ENCODE measurements at places on chromosomes 7 and 10.
A peak's percentile ranks its signal among the peaks of the same experiment; 100 is the strongest.

DNA sequence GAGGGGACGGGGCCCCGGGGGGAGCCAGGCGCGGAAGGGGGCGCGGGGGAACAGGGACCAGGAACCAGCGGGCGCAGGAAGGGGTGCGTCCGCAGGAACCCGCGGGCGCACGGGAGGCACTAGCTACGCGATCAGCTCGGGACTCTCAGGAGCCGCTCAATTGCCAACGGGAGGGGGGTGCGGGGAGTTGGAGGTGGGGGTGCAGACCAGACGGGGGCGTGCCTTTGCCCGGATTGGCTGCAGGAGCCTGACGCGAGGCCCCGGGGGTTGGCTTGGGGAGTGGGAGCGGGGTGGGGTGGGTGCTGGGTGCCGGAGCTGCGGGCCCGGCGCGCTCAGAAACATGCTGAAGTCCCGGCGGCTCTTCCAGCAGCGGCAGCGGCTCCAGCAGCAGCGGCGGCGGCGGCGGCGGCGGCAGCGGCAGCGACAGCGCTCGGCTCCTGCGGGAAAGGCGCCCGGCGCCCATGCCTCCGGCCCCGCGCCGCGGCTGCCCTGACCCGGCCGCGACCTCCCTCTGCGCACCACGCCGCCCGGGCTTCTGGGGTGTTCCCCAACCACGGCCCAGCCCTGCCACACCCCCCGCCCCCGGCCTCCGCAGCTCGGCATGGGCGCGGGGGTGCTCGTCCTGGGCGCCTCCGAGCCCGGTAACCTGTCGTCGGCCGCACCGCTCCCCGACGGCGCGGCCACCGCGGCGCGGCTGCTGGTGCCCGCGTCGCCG lies at the start of gene ADRB1:
Gene ADRB1, plus strand, starts transcription at position 335 of the 715 bp plus-strand sequence. Its CDS starts 267 bp downstream, at position 602.
- DNase-seq, result peak; percentile 13

DNA sequence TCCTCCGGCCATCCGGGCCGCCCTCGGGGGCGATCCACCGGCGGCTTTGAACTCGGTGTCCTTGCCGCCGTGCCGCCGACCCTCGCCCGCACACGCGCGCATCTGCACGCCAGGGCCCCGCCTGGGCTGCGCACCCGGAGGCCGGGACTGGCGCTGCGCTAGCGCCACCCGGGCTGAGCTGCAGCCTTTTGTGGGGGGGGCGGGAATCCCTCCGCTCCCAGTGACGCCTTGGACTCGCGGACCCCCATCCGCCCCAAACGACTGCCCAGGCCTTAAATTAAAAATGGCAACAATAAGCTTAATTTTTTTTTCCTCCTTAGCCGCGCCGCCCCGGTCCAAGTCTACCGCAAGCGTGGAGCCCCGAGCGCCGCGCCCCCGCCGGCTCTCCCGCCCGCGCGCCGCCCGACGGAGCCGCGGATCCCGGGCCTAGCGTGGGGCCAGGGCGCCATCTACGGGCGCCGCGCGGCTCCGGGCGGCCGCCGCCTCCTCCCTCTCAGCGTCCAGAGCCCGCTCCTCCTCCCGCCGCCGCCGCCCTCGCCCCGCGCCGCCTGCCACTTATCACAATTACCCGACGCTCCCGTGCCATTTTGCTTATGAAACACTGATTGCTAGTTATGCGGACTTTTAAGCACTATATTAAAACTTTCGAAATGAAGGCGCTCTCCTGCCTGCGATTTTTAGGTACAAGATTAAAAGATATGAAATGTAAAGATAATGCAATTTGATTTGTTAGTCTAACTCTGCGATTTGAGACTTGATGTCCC lies 7.5 kb upstream of the EBF3 start:
- DNase-seq, result peak; percentile 24

GRCh38 chr10:114603948-114604347 lies 54.1 kb downstream of the ABLIM1 start:
- no peak for DNase-seq

- no peak for DNase-seq
These were observed 7.1 kb downstream of the GUSB start for GRCh38 chr7:65974876-65975275.

DNA sequence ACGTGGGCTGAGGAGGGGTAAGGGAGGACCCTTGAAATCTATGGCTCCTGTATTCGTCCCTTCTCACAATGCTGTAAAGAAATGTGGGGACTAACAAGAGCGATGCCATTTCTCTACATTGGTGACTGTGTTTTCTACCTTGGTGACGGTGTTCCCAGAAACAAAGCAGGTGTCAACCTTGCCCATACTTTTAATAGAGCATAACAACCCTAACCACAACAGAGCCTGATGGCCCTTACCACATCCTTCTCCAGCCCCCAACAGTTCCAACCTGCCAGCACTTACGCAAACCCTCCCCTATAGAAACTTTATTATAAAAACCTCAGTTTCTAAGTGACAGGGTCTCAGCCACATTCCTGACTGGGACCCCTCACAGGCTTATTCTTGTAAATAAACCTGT lies 28.2 kb upstream of the ADCYAP1R1 start:
- DNase-seq, result no peak

- DNase-seq, result no peak
These were observed 1198.2 kb upstream of the AUTS2 start for GRCh38 chr7:68399991-68400590.

GRCh38 chr7:157432541-157432956 lies 95.7 kb downstream of the DNAJB6 start:
- DNase-seq, result no peak

- no peak for DNase-seq
These were observed 130.7 kb downstream of the NRF1 start for GRCh38 chr7:129742256-129742655.

DNA sequence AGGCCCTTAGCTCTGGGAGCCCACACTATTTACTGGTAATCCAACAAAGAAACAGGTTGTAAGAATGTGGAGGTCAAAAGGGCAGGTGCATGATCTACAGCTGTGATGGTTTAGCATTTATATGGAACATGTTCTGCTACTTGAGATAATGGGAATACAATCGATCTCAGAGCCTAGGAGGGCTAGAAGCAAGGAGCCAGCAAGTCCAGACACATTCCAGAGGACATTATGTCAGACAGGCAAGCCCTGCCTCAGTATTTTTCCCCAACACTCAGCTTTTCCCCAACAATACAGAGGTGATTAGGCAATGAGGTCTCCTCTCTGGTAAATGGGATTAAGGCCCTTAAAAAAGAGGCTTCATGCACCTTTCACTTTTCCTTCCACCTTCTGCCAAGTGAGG lies 21.4 kb upstream of the GNAT3 start:
- DNase-seq, result no peak

DNA sequence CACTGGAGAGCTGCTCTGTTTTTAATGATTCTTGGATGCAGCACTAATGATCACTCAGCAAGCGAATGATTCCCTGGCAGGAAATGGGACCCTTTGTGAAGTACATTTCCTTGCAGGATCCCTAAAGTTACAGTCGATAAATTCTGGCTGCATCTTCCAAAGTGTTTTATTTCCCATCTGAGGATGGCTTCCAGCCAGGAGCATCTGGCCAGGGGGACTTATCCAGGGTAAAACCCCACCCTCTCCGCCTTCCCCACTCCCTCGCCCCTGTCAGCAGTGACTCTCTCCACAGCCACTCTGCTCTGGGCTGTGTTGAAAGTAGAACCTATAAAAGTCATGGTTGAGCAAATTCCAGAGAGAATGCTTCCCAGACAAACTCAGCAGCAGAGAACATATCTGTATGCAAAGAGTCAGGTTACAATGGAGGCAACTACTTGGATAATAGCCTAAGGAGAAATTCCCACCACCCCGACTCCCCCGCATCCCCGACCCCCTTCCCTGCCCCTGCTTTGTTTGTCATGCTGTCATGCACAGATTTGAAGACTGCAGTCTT lies 111.0 kb upstream of the ANLN start:
- DNase-seq, result no peak

DNA sequence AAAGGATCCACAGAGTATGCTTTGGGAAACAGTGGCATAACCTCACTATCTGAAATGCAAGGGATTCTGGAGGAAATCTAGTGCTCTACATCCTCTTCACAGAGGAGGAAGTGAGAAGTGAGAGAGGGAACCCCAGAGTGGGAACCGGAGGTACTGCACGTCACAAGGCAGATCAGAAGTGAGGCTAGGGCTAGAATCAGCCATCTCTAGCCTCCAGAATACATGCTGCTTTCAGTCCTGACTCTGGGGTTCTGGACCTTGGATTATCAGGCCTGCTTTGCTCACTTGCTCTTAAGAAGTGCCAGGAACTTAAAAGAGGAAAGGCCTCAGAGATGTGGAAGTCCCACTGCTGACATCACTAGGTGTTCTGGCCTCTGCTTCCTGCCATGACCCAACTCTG lies 25.7 kb downstream of the ZNF503 start:
- DNase-seq, result no peak

DNA sequence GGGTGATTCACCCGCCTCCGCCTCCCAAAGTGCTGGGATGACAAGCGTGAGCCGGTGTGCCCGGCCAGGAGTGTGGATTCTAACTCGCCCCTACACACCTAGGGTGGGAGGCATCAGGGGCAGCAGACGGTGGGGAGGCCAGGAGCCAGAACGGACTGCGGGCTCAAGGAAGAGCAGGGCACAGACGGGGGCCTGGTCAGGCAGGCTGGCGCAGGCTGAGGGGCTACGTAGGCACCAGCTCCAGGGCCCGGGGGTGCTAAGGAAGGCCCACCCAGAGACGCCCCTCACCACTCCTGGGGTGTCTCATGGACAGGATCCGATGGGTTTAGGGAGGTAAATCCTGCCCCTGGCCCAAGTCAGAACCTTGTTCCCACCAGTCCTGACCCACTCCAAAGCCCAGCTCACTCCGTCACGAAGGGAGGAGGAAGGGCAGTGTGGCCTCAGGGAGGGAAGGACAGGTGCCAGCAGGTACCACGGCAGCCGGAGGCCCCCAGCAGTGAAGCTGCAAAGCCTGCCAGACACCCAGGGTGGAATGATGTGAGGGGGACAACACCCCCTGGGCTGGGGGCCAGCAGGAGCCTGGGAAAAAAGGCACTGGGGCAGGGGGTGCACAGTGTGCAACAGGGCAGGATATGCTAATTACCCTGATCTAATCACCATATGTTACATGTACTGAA lies 251.4 kb downstream of the MAD1L1 start:
- no peak for DNase-seq

DNA sequence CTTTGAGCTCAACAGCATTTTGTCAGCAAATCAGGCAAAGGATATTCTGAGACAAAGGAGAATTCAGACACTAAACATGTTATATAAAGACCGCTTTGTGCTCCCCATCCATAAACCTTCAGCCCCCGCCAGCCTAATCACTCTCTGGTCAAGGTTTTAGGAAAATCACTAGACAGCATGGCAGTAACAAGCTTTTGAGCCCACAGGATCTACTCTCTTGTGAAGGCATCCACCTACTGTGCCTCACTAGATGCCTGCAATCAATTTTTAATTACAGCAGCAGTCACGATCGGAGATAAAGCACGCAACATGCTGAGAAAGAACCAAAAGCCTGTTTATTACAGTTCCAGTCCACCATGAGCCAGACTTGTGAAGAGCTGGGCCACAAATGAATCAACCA lies 19.1 kb downstream of the PDE1C start:
- no peak for DNase-seq

- DNase-seq, result no peak
These were observed 182.1 kb downstream of the ZMYND11 start for GRCh38 chr10:317271-317769.

- no peak for DNase-seq
These were observed 64.9 kb downstream of the STEAP1B start for GRCh38 chr7:22435105-22435504.

- no peak for DNase-seq
These were observed 114.4 kb downstream of the RTKN2 start for GRCh38 chr10:62154231-62154630.

GRCh38 chr7:50707236-50708006 lies 75.3 kb downstream of the GRB10 start:
- DNase-seq, result no peak

GRCh38 chr10:111084366-111085255 lies 7.8 kb downstream of the ADRA2A start:
- DNase-seq, result no peak

GRCh38 chr10:86655173-86655540 lies 810 bp downstream of the OPN4 start:
- DNase-seq, result no peak

DNA sequence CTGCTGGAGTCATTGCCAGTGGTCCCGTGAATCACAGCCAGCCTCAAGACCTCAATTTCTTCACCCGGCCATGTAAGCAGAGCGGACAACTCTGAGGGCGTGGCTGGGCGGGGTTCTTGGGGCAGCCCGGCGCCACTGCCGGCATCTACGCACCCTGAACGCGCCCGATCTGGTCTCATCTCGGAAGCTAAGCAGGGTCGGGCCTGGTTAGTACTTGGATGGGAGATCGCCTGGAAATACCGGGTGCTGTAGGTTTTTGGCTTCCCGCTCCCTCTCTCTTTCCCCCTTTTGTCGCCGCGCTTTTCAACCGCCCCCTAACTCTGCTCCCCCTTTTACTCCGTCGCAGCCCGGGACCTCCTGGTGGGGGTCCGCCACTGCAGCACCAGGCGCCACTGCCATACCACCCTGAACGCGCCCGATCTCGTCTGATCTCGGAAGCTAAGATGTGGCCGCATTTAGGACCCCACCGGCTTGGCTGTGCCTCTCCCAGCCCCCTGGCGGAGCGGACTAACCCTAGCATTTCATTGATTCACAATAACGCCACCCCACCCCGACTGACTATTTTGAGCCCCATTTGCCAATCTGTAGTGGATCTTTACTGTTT lies 25.3 kb downstream of the GARIN1A start:
- no peak for DNase-seq

DNA sequence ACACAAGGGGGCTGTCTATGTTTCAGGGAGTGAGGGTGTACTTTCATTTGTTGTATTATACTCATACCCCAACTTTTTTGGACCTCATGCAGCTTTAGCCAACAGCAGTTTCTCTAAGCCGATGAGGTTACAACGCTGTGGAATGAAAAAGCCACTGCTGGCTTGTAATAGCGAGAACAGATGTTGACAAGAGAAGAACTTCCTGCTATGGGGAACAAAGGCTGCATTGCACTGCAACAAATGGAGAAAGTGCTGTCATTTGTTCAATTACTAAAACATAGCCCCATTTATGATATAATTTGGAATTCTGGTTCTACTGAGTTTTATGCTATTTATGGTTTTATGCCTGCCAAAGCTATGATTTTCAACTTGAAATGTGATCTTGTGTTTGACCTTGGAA lies 104.2 kb upstream of the TMEM72 start:
- DNase-seq, result no peak

GRCh38 chr10:132270721-132271457 lies 36.9 kb downstream of the STK32C start:
- no peak for DNase-seq

DNA sequence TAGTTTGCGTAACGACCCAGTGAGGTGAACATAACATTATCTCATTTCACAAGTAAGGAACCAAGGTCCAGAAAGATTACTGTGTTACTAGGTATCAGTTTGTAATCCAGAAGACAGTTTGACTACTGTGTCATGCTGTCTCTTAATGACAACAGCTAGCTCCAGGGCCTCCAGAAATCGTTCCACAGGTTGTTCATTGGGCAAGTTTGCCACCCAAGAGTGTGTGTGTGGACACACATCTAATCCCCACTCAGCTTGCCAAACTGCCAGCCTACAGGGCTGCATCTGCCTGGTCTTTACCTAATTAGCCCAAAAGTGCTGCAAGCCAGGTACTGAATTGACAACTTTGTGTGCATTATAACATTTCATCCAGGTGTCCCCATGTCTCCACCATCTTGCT lies 27.9 kb upstream of the SLC16A12 start:
- no peak for DNase-seq

GRCh38 chr7:101608772-101609713 lies 20.1 kb downstream of the MYL10 start:
- DNase-seq, result no peak

- no peak for DNase-seq
These were observed 195.4 kb downstream of the MACC1 start for GRCh38 chr7:20021831-20022230.
